Activated naive CD8-positive, alpha-beta T cell treated with anti-CD3 and anti-CD28 coated beads for 36 hours (primary cell): ENCODE measurements at places on chromosomes 3 and 15.
A peak's percentile ranks its signal among the peaks of the same experiment; 100 is the strongest.

DNA sequence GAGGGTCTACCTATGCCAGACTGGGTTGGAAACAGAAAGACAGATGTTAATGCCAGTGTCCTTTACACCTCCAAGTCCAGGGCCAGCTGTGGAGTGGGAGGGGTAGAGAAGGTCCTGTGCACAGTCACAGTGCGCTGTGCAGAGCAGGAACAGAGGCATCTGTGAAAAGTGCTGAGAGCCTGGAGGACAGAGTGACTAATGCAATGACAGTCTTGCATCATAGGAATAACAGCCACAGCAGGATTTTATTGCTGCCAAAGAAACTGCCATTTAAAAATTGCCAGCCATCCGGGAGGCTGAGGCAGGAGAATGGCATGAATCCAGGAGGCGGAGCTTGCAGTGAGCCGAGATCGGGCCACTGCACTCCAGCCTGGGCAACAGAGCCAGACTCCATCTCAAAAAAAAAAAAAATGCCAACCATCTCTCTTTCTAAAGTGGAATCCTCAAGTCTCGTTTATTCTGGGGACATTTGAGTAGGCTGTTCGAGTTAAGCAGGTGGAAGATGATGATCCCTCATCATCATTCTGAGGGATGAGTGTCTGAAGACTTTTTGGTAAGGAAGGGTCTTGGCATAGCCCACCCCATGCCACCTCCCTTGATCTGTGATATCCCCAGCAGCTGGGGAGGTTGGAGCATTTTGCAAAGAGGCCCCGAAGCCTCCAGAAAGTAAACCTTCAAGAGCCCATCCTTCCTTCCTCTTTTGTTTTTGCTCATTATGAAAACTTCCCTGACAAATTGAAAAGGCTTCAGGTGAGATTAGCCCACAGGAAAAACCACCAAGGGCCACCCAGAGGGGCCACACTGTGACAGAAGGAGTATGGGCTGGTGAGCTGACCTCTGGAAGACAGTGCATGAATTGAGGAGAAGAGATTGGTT lies 7.7 kb downstream of the CCR2 start:
- H3K36me3 ChIP-seq: no peaks in the 10 kb centered on the region
- no peak for DNase-seq
- H3K4me3 ChIP-seq: no peak overlapping the region

GRCh38 chr15:41695750-41696436 lies 35.7 kb downstream of the MGA start:
- H3K27ac ChIP-seq: peak overlapping the region; percentile 49
- H3K4me1 ChIP-seq: peaks cover 35% of the 10 kb centered on the region
- no peaks in the 10 kb centered on the region for H3K27me3 ChIP-seq
- peaks cover 17% of the 10 kb centered on the region for H3K36me3 ChIP-seq
- peak overlapping the region; percentile 53 for H3K4me3 ChIP-seq
- peak; percentile 24 for DNase-seq

DNA sequence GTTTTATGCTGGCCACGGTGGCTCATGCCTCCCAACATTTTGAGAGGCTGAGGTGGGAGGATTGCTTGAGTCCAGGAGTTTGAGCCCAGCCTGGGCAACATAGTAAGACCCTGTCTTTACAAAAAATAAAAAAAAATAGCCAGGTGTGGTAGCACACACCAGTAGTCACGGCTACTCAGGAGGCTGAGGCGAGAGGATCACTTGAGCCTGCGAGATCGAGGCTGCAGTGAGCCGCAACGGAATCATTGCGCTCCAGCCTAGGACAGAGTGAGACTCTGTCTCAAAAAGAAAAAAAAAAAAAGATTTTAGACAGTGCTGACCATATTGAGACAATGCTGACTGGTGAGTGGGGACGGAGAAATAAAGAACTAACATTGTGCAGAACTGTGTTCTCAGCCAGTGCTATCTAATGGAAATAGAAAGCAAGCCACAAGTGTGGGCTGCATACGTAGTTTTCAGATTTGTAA lies 67.2 kb downstream of the ST6GAL1 start:
- H3K36me3 ChIP-seq: peaks cover 13% of the 10 kb centered on the region
- no peak overlapping the region for H3K4me3 ChIP-seq
- no peak for DNase-seq
- peaks cover 41% of the 10 kb centered on the region for H3K4me1 ChIP-seq
- no peak overlapping the region for H3K27ac ChIP-seq

DNA sequence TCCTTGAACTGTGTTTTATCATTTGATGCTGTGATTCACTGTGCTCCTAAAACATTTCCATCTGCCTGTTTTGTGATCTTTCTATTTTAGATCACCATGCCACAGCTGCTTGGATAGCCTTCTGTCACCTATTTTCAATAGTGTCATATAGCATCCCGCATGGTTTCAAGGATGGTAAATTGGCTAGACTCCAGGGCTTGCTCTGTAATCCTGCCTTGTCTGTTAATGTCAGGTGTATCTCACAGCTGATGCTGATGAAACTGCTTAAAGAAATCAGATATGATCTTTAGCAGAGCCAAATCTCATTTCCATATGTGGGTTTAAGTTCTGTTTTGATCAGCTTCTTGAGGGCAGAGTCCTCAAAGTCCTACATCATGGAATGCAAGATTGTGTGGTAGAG lies 182.2 kb downstream of the UBE2E2 start:
- no peak for DNase-seq
- H3K4me1 ChIP-seq: peaks cover 6% of the 10 kb centered on the region
- H3K27me3 ChIP-seq: no peaks in the 10 kb centered on the region
- peaks cover 3% of the 10 kb centered on the region for H3K36me3 ChIP-seq
- no peak overlapping the region for H3K27ac ChIP-seq

- no peaks in the 10 kb centered on the region for H3K27me3 ChIP-seq
- peaks cover 28% of the 10 kb centered on the region for H3K36me3 ChIP-seq
- no peak overlapping the region for H3K4me3 ChIP-seq
Measured at GRCh38 chr3:12593473-12593872, 36.6 kb downstream of the MKRN2 start.

DNA sequence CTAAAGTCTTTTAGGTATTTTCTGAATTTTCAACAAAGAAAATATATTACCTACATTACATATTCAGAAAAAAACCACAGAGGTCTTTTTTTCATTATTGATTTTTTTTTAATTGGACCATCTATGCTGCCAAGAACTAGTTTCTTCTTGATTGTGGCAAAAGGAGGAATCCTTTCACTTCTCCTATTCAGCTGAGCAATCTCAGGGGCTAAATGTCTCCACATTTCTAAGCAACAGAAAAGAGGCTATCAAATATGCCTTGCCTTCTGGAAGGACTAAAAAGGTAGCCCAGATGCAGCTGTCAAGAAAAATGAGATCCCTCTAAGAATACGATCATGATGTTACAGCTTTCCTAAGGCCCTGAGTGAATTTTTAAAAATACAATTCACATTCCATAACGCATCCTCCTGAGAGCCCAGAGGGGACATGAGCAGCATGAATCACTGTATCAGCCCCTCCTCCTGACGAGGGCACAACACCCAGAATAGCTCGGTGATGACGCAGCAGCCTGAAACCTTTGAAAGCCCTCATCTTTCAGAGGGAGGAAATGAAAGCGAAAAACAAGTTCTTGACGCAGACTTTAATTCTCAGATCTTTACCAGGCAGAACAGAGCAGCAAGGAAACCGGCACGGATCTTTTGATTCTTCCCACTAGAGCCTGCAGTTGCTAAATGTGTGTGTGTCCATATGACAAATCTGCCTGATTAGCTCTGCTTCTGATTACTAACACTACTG lies 24.6 kb downstream of the RUBCN start:
- H3K27ac ChIP-seq: peak overlapping the region; percentile 95
- H3K27me3 ChIP-seq: no peaks in the 10 kb centered on the region
- DNase-seq: peak; percentile 86
- peak overlapping the region; percentile 67 for H3K4me3 ChIP-seq

DNA sequence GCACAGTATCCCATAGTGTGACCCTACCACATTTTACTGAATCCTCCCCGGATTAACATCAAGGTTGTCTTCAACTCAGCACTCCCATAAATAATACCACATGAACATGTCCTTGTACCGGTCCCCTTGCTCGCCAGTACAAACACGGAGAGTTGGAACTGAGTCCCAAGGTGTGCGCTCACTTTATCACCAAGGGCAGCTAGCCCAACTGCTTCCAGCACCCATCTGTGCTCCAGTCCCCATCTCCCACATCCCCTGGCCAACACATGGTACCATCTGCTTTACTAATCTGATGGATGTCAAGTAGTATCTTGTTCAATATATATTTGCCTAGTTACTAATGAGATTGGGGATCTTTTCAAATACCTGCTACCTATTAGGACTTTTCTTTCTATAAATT lies 64.7 kb downstream of the ISG20 start:
- no peak overlapping the region for H3K27ac ChIP-seq
- DNase-seq: no peak
- H3K4me3 ChIP-seq: no peak overlapping the region
- peaks cover 8% of the 10 kb centered on the region for H3K4me1 ChIP-seq

GRCh38 chr3:98021830-98022560 lies 13.1 kb downstream of the GABRR3 start:
- H3K36me3 ChIP-seq: no peaks in the 10 kb centered on the region
- peaks cover 5% of the 10 kb centered on the region for H3K27me3 ChIP-seq
- DNase-seq: no peak
- peaks cover 1% of the 10 kb centered on the region for H3K4me1 ChIP-seq
- no peak overlapping the region for H3K4me3 ChIP-seq
- H3K27ac ChIP-seq: no peak overlapping the region

DNA sequence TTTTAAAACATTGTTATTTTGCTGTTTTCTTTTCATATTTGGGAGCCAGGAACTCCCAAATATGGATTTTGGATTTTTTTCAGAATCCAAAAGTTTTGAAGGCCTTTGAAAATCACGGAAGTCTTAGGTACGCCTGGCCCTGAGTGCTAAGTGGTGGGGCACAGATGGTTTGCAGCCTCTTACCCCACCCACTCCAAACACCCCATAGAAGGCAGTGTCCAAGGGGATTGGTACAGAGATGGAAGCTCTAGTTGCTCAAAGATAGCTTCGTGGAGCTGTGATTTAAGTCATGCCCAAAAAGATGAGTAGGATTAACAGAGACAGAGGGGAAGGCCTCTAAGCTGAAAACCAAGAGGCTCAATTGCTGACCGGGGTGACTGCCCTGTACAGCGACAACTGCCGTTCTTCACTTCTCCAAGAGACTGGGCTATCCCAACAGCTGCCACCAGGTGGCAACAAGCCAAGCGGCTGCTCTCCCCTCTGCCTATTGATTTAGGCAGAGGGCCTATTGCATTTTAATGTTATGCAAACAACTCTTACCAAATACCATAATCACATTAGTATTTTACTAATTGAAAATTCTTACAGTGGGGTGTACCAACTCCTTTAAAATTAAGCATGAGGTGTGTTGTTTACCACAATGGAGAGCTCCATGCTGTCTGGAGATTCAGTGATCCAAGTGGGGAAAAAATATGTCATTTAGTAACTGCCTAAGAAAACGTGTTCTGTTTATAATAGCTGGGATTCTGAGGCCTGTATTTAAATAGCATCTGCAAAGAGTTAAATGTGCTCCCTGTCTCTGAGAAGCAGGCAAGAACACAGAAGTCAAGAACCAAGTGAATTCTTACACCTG lies 64.0 kb upstream of the C15orf61 start:
- H3K4me1 ChIP-seq: no peaks in the 10 kb centered on the region
- peaks cover 4% of the 10 kb centered on the region for H3K27me3 ChIP-seq
- no peak overlapping the region for H3K4me3 ChIP-seq

GRCh38 chr3:134093956-134094355 lies 64.2 kb upstream of the SLCO2A1 start:
- no peak for DNase-seq
- no peaks in the 10 kb centered on the region for H3K4me1 ChIP-seq
- H3K4me3 ChIP-seq: no peak overlapping the region
- no peaks in the 10 kb centered on the region for H3K36me3 ChIP-seq
